ENCODE measurements at places on chromosomes 13 and 19.

DNA sequence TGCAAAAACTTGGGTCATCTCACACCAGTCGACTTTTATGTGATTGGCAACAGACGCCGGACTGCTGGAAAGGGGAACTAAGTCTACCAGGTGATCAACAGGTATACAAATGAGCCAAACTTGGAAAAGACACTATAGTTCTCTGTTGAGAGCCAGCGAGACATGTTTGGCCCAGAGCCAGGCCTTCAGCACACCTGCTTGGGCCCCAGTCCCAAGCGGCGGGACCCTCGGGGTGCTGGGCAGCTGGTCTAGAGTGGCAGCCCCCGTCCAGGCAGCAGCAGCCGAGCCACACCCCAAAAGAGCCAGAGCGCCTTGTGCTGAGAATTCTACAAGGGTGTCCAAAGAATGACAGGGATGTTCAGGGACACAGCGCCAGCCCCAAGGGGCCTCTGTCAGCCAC is 28.0 kb downstream of the NAXD start:
- no peak for DNase-seq

DNA sequence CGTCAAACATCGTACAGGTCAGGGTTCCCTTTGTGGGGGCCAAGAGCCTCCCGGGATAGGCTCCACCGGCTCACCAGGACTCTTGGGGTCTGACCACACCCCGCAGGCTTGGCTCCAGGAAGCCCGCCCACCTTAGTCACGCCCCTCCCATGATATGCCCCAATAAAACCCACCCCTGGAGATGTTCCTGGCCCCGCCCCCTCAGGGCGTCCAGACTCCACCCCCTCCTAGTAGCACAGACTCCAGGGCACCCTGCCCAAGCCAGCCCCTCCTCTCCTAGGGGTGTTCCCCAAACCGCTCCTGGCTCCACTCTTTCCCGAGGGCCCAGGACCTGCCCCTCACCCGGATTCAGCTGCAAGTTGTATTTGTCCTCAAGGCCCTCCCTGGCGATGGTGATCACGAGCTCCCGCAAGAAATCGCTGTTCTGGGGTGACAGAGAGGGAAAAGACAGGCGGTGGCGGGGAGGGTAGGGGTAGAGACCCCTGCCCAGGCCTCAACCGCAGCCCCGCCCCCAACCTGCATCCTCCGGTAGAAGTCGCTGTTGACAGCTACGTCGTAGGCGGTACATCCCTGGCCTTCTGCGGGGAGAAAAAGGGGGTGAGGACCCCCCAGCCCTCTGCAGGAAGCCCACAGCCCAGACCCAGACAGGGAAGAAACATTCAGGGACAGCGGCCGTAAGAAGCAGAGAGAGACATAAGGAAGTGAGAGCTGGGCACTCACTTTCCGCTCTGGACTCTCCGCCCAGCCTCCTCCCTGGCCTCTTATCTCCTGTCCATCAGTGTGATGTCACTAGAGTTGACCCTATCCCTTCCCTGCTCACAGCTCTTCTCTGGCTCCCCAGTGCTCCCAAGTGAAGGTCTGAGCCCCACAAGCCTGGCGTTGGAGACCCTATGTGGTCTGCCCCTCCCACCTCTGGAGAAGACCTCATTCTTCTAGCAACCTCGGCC is 3.9 kb downstream of the PIH1D1 start:
- no peak for DNase-seq

GRCh38 chr13:46359714-46360113 is 27.3 kb downstream of the RUBCNL start:
- no peak for DNase-seq

DNA sequence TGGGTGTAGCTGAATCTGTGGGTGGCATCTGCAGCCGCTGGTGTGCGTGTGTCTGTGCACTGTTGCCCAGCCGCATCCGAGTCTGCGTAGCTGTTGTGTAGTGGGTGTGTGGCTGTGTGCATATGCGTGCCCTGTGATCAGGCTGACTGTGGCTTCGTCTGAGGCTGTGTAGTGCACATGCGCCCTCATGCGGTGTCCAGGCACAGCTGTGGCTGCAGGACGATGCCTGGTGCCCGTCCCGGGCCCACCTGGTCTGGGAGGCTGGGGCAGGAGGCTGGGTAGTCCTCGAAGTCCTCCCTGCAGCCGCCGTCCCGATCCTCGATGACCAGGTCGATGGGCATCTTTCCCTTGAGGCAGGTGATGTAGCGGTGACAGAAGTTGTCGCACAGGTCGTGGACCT is 4.9 kb downstream of the MEIS3 start:
- DNase-seq = no peak

All from right renal cortex interstitium (tissue), 3 donors.